Activated T-helper 2 cell treated with anti-CD3 and anti-CD28 coated beads, Interferon-gamma antibody, Interleukin-2, Interleukin-4, amounts not matched to agents 10 μg/mL and 5 μg/mL and 100 μg/mL, durations not matched to agents 14 hours and 24 hours and 36 hours (primary cell): ENCODE measurements at places on chromosomes 6 and 20. TPM values are rescaled to one million over a fixed set of nuclear protein-coding genes. Genes with fewer than 3 reads are reported as not detected.

Gene CRISP3
- total RNA-seq = not detected in 2 replicates

Gene ZNF311
- 0.59 and 0.87 TPM in 2 replicates for total RNA-seq

Gene GRIK2
- not detected in 2 replicates for total RNA-seq

Gene AVP
- total RNA-seq = not detected in 2 replicates

Gene NT5E
- total RNA-seq = 15.4 and 16.4 TPM in 2 replicates

Gene LY6G6F
- total RNA-seq = not detected in 2 replicates

Gene GPX5
- not detected in 2 replicates for total RNA-seq

Gene GTSF1L
- 0.48 TPM in 1 of 2 replicates, not detected in the other for total RNA-seq

Gene KCNQ5
- total RNA-seq = 15.3 and 18.8 TPM in 2 replicates

Gene CD83
- total RNA-seq = 145 and 150 TPM in 2 replicates

Gene PM20D2
- 14.8 and 15.3 TPM in 2 replicates for total RNA-seq

Gene SLC22A16
- not detected in 2 replicates for total RNA-seq

Gene EYA4
- not detected in 2 replicates for total RNA-seq

DNA sequence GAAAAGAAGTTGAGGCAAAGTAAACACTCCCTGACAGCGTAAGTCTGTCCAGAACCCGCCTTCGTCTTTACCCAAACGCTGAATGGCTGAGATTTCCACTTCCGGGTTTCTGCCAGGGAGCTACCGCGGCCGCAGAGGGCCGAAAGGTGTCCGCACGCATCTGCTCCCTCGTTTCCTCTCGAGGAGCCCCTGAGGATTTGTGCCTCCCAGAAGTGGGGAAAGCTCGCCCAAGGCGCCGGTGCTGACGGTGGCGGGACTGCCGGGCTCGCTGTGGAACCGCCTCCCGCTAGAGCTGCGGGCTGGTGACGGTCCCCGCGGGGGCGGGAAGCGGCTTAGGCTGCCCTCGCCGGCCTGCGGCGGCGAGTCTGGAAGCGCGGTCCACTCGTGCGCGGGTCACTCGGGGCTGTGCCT lies 1760.2 kb upstream of the DEFB115 start:
- H3K27me3 ChIP-seq = no peaks in the 10 kb centered on the region
- peak overlapping the region; percentile 65 for H3K4me3 ChIP-seq
- H3K4me1 ChIP-seq = no peaks in the 10 kb centered on the region
- DNase-seq = no peak
- H3K36me3 ChIP-seq = no peaks in the 10 kb centered on the region
- H3K27ac ChIP-seq = no peak overlapping the region

- no peak overlapping the region for H3K4me3 ChIP-seq
- H3K27me3 ChIP-seq = no peaks in the 10 kb centered on the region
- no peak for DNase-seq
- no peaks in the 10 kb centered on the region for H3K36me3 ChIP-seq
These were observed 144.5 kb downstream of the CDH26 start for GRCh38 chr20:60102665-60103210.

GRCh38 chr20:57126481-57127092 lies 139.9 kb downstream of the BMP7 start:
- no peak for DNase-seq
- H3K27ac ChIP-seq = no peak overlapping the region
- H3K27me3 ChIP-seq = no peaks in the 10 kb centered on the region
- H3K36me3 ChIP-seq = no peaks in the 10 kb centered on the region
- no peak overlapping the region for H3K4me3 ChIP-seq

GRCh38 chr6:15783484-15783883 lies 120.7 kb upstream of the DTNBP1 start:
- H3K27me3 ChIP-seq = no peaks in the 10 kb centered on the region
- H3K4me1 ChIP-seq = peaks cover 21% of the 10 kb centered on the region
- H3K4me3 ChIP-seq = no peak overlapping the region
- H3K36me3 ChIP-seq = peaks cover 8% of the 10 kb centered on the region
- no peak overlapping the region for H3K27ac ChIP-seq
- no peak for DNase-seq

DNA sequence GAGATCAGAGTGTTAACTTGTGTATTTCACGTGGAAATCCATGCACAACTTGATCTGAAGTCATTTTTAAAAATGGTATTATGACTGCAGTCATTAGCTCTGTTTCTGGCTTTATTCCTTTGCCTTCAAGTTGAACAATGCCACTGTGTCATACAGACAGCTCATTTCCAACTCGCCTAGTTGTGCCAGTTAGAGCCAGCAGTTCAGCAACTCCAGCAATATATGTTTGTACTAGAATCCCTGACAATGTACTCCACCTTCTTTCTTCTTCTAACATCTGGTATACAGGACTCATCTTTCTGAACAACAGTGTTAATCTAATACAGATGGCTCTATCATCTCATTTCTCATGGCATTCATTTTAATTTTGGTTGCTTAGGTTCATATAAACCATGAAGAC lies 418.3 kb upstream of the POU3F2 start:
- H3K4me1 ChIP-seq = no peaks in the 10 kb centered on the region
- DNase-seq = no peak
- no peaks in the 10 kb centered on the region for H3K36me3 ChIP-seq
- H3K27ac ChIP-seq = no peak overlapping the region
- H3K27me3 ChIP-seq = no peaks in the 10 kb centered on the region
- no peak overlapping the region for H3K4me3 ChIP-seq

DNA sequence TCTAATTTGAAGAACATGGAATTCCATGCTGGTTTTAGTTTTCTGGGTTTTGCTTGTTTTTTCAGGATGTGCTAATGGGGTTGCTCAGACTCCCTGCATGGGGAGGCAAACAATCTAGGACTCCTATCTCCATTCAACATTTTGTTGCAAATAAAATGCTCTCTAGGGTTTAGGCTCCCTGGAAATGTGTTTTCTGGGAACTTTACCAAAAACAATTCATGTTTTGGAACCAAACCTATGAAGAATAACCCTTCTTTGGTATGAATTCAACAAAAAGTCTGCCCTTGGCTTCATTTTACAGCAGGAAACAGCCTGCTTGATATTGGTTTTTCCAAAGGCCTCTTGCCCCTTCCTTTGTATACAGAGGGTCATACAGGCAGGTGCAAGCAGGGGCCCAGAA lies 217.7 kb downstream of the FOXA2 start:
- H3K27ac ChIP-seq = no peak overlapping the region
- no peaks in the 10 kb centered on the region for H3K4me1 ChIP-seq
- no peaks in the 10 kb centered on the region for H3K27me3 ChIP-seq
- H3K4me3 ChIP-seq = no peak overlapping the region

DNA sequence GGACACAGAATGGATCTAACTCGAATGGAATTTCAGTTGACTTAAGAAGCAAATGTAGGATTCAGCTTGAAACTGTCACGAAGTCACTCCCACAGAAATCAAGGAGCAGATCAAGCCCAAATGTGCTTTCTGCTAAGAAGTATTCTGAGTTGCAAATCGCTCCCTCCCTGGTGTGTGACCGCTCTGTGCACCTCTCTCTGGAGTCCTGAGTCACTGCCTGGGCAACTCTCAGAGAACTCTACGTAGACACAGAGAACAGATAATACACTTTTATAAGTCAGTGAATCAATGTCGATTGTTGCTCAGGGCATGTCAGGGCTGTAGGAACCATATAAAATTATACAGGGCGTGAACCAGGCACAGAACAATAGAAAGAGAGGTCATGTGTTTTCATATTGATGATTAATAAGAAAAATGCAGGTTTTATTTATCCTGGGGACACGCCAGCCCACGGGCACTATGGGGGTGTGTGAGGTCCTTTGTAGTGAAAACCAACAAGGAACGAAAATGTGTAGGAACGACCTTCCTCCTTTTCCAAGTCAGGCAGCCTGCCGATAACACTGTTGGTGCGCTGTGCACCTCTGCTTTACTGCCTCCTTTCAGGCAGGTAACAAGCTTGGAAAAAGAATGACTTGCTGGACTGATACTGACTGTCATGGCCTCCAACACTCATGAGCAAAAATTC lies 248.1 kb upstream of the FOXQ1 start:
- peaks cover 5% of the 10 kb centered on the region for H3K27me3 ChIP-seq
- no peak for DNase-seq
- no peak overlapping the region for H3K4me3 ChIP-seq
- no peaks in the 10 kb centered on the region for H3K36me3 ChIP-seq

DNA sequence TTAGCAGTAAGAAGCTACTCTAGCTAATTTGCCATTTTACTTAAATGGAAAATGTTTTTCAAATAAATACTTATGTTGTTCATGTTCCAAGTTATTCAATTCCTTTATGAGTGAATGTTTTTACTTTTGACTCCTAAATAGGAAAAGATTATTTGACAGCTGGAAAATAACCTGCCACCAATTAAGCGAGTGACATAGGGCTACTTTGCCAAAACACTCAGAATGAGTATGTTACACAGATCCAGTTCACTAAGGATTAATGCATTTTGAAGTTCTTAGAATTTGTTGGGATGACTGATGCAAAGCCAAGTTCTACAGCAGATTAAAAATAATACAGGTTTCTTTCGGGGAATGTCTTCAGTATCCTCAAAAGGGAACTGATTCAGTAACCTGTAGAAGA lies 144.4 kb downstream of the ADGRG6 start:
- H3K27me3 ChIP-seq = peaks cover 5% of the 10 kb centered on the region
- no peak overlapping the region for H3K27ac ChIP-seq
- H3K36me3 ChIP-seq = no peaks in the 10 kb centered on the region
- no peaks in the 10 kb centered on the region for H3K4me1 ChIP-seq

DNA sequence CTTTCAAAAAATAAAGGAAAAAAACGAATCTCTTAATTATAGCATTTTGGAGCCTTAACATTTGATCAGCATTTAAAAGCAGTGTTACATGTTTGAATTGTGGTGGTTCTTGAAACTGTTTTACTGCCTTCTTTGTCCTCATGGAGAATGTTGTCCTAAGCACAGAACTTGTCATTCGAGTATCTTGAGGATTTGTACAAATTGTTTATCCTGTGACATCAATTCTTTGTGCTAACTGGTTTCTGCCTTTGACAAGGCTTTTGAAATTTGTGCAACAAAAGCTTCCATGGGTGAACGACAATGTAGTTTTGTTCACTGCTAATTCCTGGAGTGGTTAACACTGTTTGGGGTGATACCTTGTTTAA lies 130.8 kb downstream of the SCAF8 start:
- no peak for DNase-seq
- H3K4me1 ChIP-seq = peaks cover 8% of the 10 kb centered on the region
- H3K27ac ChIP-seq = no peak overlapping the region
- no peak overlapping the region for H3K4me3 ChIP-seq
- H3K27me3 ChIP-seq = no peaks in the 10 kb centered on the region

GRCh38 chr6:17705428-17705777 lies 1.3 kb downstream of the NUP153 start:
- H3K27ac ChIP-seq = peak overlapping the region; percentile 98
- H3K36me3 ChIP-seq = peaks cover 47% of the 10 kb centered on the region
- H3K4me1 ChIP-seq = peaks cover 30% of the 10 kb centered on the region

GRCh38 chr6:68641172-68641571 lies 6.1 kb downstream of the ADGRB3 start:
- no peaks in the 10 kb centered on the region for H3K36me3 ChIP-seq
- peaks cover 21% of the 10 kb centered on the region for H3K27me3 ChIP-seq
- H3K27ac ChIP-seq = no peak overlapping the region
- no peak for DNase-seq

GRCh38 chr6:57256541-57256940 lies 34.4 kb upstream of the RAB23 start:
- no peak overlapping the region for H3K4me3 ChIP-seq
- peaks cover 2% of the 10 kb centered on the region for H3K27me3 ChIP-seq
- H3K4me1 ChIP-seq = no peaks in the 10 kb centered on the region
- no peak overlapping the region for H3K27ac ChIP-seq
- no peaks in the 10 kb centered on the region for H3K36me3 ChIP-seq
- no peak for DNase-seq

DNA sequence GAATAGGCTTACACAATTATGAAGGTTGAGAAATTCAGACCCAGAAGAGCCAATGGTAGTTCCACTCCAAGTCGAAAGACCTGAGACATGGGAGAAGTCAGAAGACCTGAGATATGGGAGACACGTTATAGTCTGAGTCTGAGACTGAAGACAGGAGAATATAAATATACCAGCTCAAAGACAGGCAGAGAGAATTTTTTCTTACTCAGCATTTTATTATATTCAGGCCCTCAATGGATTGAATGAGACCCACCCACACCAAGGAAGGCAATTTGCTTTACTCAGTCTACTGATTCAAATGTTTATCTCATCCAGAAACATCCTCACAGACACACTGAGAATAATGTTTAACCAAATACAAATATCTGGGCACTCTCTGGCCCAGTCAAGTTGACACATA lies 693.5 kb downstream of the HDGFL1 start:
- no peaks in the 10 kb centered on the region for H3K4me1 ChIP-seq
- no peak overlapping the region for H3K27ac ChIP-seq
- no peaks in the 10 kb centered on the region for H3K36me3 ChIP-seq

- peaks cover 9% of the 10 kb centered on the region for H3K4me1 ChIP-seq
- peak overlapping the region; percentile 70 for H3K4me3 ChIP-seq
- peaks cover 51% of the 10 kb centered on the region for H3K27me3 ChIP-seq
- H3K27ac ChIP-seq = no peak overlapping the region
- DNase-seq = no peak
These were observed 81.9 kb upstream of the CCDC28A start for GRCh38 chr6:138691595-138692057.

GRCh38 chr6:83429857-83430610 lies 817 bp downstream of the ME1 start:
- H3K4me3 ChIP-seq = no peak overlapping the region
- no peak for DNase-seq
- no peak overlapping the region for H3K27ac ChIP-seq

DNA sequence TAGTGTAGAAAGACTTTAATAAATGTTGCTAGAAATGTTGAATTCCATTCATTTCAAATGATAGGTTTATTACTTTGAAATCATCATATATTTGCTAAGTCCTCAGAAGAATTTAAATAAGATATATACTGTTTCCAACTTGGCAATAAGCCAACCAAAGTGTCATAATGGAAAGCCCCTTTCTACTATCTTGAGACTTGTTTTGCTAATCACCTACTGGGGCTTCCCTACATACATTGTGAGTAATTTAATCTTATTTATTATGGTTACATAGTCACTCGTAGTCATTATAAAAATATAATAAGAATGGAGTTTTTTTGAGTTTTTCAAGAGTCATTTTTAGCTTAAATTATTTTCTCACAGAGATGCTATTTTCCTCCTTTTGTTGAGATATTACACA lies 20.7 kb downstream of the COL19A1 start:
- no peaks in the 10 kb centered on the region for H3K36me3 ChIP-seq
- no peak overlapping the region for H3K4me3 ChIP-seq
- H3K27me3 ChIP-seq = peaks cover 6% of the 10 kb centered on the region
- no peak for DNase-seq
- H3K27ac ChIP-seq = no peak overlapping the region
- no peaks in the 10 kb centered on the region for H3K4me1 ChIP-seq

GRCh38 chr6:95882371-95882770 lies 133.4 kb upstream of the FUT9 start:
- no peaks in the 10 kb centered on the region for H3K27me3 ChIP-seq
- H3K4me3 ChIP-seq = no peak overlapping the region
- H3K4me1 ChIP-seq = no peaks in the 10 kb centered on the region
- no peak for DNase-seq
- H3K27ac ChIP-seq = no peak overlapping the region
- H3K36me3 ChIP-seq = no peaks in the 10 kb centered on the region
